Endothelial cell of umbilical vein (primary cell): ENCODE measurements at places on chromosomes 3 and 15. TPM values are rescaled to one million over a fixed set of nuclear protein-coding genes. Genes with fewer than 3 reads are reported as not detected.

The PCSK6 gene
- polyA plus RNA-seq: 0.18 and 0.33 TPM in 2 replicates

The GOLGA8O gene
- polyA plus RNA-seq: 0.08 and 0.21 TPM in 2 replicates

The CPN2 gene
- polyA plus RNA-seq: not detected in 2 replicates

The GREM1 gene
- not detected in 2 replicates for polyA plus RNA-seq

The C3orf80 gene
- polyA plus RNA-seq: 0.03 and 0.04 TPM in 2 replicates

The GOLGA8J gene
- polyA plus RNA-seq: not detected in 2 replicates

The SAMMSON gene
- polyA plus RNA-seq: not detected in 2 replicates

The SCN5A gene
- 2.7 and 3.1 TPM in 2 replicates for polyA plus RNA-seq

The DAZL gene
- polyA plus RNA-seq: not detected in 2 replicates

The PTPRG gene
- polyA plus RNA-seq: 8.8 and 8.9 TPM in 2 replicates

The BFSP2 gene
- not detected in 2 replicates for polyA plus RNA-seq

The MUC20 gene
- polyA plus RNA-seq: 0.18 TPM in 1 of 2 replicates, not detected in the other

The ZNF620 gene
- 0.78 and 1.9 TPM in 2 replicates for polyA plus RNA-seq

The TRPM1 gene
- 0.19 and 0.54 TPM in 2 replicates for polyA plus RNA-seq
